ENCODE measurements at places on chromosomes 6 and 20. TPM values are rescaled to one million over a fixed set of nuclear protein-coding genes. Genes with fewer than 3 reads are reported as not detected.

Gene THEMIS
- total RNA-seq = 1.1 TPM

- no peaks in the 10 kb centered on the region for H3K27me3 ChIP-seq
- no peaks in the 10 kb centered on the region for H3K4me1 ChIP-seq
- no peaks in the 10 kb centered on the region for H3K36me3 ChIP-seq
- no peak overlapping the region for H3K27ac ChIP-seq
- DNase-seq = no peak
- H3K4me3 ChIP-seq = no peak overlapping the region
Observed at GRCh38 chr20:62665826-62666735, 23.8 kb downstream of the SLCO4A1 start.

DNA sequence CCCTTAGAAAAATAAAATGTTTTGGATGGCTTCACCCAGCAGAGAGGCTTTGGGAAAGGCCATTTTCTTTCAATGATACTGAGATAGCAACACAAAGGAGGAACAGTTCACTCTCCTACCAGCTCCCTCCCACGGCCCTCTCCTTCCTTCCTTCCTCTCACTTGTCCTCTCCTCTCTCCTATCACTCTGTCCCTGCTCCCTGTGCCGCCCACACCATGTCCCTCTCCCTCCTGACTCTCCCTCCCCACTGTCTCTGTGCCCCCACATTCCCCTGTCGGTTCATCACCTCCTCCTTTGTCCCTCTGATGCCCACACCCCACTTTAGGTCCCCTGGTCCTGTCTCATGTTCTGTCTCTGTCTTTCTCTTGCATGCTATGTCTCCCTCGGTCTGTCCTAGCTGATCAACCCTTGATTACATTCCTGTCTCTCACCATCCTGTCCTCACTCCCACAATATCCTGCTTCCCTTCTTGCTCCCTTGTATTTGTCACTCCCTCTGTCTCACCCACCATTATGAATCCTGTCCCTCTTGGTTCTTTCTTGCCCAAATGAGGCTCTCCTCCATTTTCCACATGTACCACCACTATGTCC, 30.1 kb downstream of the ELMO2 start:
- no peaks in the 10 kb centered on the region for H3K4me1 ChIP-seq
- no peak overlapping the region for H3K4me3 ChIP-seq

Gene BPIFA1
- not detected for total RNA-seq

Gene ZNF311
- total RNA-seq = 0.41 TPM

DNA sequence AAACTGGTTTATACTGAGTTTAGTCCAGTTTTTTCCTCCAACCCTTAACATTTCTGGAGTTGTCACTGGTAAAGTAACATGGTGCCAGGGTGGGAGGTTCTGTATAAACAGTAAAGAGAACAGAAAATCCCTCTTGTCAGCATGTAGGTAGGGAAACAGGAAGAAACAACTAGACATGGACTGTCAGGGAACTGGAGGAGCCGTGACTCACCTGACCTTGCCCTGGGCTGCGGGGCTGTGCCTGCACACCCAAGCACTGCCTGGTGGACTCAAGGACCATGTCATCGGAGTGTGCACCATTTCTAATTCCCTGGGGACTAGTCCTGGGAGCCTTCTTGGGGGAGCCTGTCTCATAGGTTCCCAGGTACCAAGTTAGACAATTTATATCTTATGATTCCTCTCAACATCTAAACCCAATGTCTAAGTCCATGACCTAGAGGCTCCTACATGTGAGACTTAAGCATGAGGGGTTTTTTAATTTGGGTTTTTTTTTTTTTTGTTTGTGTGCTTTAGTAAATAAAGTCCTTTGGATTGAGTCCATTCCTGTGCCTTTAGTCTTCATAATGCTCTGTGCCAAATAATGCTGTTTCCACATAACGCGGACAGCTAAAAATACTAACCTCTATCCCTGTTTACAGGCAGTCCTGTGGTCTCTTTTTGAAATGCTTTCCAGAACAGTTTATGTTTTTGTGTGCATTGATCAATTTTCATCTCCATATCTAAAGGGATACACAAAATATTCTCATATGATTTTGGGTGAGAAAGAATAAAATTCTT, 136.9 kb upstream of the SUPT3H start:
- no peak overlapping the region for H3K27ac ChIP-seq
- peak; percentile 68 for DNase-seq
- H3K27me3 ChIP-seq = no peaks in the 10 kb centered on the region
- no peaks in the 10 kb centered on the region for H3K4me1 ChIP-seq
- H3K36me3 ChIP-seq = no peaks in the 10 kb centered on the region
- H3K4me3 ChIP-seq = no peak overlapping the region

Gene PAK1IP1
- 9.2 TPM for total RNA-seq

- no peak for DNase-seq
- H3K36me3 ChIP-seq = no peaks in the 10 kb centered on the region
- peaks cover 4% of the 10 kb centered on the region for H3K4me1 ChIP-seq
- H3K4me3 ChIP-seq = peak within 1 kb of the TSS; percentile 76
- H3K27ac ChIP-seq = peak within 1 kb of the TSS; percentile 57
Observed at GRCh38 chr20:32585011-32585585, at the start of gene NOL4L. TSS of gene NOL4L (minus strand) at chr20:32585333. CDS start at chr20:32584890, 443 bp downstream.

DNA sequence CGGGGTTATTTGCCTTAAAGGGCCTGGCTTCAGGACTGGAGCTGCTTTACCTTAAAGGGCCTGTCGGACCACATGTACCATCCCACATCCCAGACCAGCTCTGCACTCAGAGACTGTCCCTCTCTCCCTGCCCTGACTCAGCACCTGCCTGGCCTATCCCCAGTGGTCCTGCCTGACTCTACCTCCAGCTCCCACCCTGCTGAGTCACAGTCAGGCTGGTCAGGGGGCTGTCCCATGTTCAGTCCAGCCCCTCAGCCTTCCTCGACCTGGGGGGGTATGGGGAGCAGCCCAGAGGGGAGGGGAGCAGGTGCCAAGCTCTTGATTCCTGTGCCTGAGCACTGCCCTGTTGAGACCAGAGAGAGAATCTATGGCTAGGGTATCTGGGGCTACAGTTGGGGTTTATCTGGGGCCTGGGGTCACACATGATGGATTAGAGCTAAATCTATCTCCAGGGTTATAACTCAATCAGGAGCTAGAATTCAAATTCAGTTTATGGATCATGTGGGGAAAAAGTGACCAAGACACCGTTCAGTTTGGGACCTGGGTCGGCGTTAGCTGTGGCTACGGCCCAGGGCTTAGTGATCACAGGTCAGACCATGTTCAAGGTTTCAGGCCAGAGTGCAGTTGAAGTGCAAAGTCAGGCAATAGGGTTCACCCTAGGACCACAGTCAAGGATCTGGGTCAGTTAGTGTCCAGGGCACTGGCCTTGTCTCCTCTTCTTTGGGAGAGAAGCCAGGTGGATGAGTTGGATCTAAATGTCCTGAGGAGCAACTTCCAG, 9.4 kb upstream of the TRIB3 start:
- no peak for DNase-seq
- H3K36me3 ChIP-seq = no peaks in the 10 kb centered on the region
- H3K4me1 ChIP-seq = peaks cover 14% of the 10 kb centered on the region
- H3K27ac ChIP-seq = peak overlapping the region; percentile 31
- H3K4me3 ChIP-seq = no peak overlapping the region
- no peaks in the 10 kb centered on the region for H3K27me3 ChIP-seq

DNA sequence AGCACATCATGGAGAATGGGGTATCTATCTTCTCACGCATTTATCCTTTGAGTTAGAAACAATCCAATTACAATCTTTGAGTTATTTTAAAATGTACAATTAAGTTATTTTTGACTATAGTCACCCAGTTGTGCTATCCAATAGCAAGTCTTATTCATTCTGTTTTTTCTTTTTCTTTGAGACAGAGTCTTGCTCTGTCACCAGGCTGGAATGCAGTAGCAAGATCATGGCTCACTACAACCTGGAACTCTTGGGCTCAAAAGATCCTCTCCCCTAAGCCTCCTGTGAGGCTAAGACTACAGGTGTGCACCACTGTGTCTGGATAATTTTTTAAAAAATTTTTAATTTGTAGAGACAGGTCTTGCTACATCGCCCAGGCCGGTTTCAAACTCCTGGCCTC, 201.5 kb upstream of the ZNF217 start:
- DNase-seq = no peak
- no peaks in the 10 kb centered on the region for H3K36me3 ChIP-seq
- no peak overlapping the region for H3K4me3 ChIP-seq
- H3K27ac ChIP-seq = no peak overlapping the region
- H3K4me1 ChIP-seq = no peaks in the 10 kb centered on the region

GRCh38 chr6:161188547-161189465, 85.1 kb downstream of the AGPAT4 start:
- no peaks in the 10 kb centered on the region for H3K36me3 ChIP-seq
- H3K4me3 ChIP-seq = no peak overlapping the region
- no peak overlapping the region for H3K27ac ChIP-seq
- H3K4me1 ChIP-seq = no peaks in the 10 kb centered on the region
- no peak for DNase-seq

DNA sequence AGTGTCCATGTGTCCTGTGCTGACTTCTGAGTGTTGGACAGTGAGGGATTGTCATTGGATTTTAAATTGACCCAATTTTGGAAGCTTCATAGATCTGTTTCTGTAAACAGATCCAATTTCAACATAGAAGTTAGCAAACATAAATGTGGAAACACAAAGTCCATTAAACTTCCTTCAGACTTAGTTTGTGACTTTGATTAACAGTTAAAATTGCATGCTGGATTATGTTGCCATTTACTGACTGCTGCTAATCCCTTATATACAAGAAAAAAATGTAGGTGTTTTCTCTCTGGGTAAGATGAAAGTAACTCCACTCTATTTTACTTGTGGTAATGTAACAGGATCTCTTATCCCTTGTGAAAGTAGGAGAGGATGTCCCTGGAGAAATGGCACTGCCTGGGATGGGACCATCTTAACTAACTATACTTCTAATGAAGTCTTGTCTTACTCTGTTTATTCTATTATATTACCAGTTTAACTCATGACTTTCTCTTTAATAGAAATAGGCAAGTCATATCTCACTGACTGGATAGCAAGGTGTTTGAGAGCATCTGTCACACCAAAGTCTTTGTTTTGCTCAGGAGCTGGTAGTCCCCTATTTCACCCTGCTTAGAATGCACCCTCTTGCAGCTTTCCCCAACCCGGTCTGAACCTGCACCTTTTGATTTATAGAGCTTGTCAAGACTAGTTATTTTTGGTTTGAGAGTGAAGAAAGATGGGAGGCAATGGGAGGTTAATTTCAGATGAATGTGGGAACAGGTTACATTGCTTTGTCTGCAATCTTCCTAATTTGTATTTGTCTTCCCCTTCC, 7.2 kb downstream of the TPX2 start:
- DNase-seq = no peak
- no peaks in the 10 kb centered on the region for H3K27me3 ChIP-seq
- H3K27ac ChIP-seq = no peak overlapping the region
- no peaks in the 10 kb centered on the region for H3K36me3 ChIP-seq
- no peaks in the 10 kb centered on the region for H3K4me1 ChIP-seq

DNA sequence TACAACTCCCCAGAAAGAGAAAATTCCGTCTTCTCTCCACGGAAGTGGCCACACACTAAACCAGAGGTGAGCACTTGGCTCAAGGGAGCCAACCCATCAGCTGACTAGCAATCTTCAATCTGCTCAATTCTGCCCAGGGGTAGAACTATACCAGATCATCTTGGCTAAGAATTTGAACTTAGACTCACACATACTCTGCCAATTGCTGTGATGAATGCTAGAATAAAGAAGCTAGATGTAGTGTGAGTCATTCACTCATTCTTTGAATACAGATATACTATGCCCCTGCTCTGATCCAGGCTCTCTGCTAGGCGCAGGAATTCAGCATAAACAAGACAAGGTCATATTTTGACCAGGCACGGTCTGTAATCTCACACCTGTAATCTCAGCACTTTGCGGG, 147.9 kb upstream of the SHLD1 start:
- no peaks in the 10 kb centered on the region for H3K27me3 ChIP-seq
- DNase-seq = no peak
- H3K27ac ChIP-seq = no peak overlapping the region
- H3K4me1 ChIP-seq = peaks cover 33% of the 10 kb centered on the region
- H3K4me3 ChIP-seq = no peak overlapping the region

Gene SAMD10
- total RNA-seq = 2.5 TPM

GRCh38 chr6:30888816-30889495, 4.6 kb downstream of the DDR1 start:
- H3K4me1 ChIP-seq = peaks cover 28% of the 10 kb centered on the region
- H3K36me3 ChIP-seq = no peaks in the 10 kb centered on the region
- no peak overlapping the region for H3K27ac ChIP-seq
- no peak for DNase-seq

DNA sequence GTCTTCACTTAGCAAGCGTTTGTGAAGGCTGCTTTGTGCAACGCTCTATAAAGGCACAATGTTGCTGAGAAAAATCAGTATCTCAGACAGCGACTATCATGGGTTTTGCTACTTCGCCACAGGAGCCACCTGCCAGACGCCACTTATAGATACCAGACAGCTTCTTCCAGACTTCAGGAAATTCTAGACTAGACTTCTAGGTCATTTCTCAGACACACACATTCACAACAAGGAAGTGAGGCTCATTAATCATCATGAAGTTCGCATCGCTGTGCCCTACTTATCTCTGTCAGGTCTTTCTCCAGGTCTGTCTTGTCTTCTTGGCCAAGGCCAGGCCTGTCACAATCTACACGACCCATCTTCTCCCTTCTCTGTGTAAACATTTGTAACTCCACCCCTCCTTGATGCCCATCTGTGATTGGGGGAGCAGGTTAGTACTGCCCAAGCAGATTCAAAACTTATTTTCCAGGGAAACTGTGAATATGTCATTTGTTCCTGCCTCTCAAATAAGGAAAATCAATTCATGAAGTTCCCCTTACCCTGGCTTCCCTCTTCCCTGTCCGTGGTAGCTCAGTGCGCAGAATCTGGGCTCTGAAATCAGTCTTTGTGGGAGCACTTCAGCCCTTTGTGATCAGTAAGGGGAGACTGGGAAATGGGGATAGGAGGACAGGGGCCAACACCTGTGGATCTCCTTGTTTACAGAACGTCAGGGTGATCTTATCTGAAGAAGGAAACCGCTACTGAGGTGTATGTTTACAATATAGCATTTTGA, 115.5 kb downstream of the TNFAIP3 start:
- H3K27ac ChIP-seq = no peak overlapping the region
- no peaks in the 10 kb centered on the region for H3K27me3 ChIP-seq
- H3K36me3 ChIP-seq = no peaks in the 10 kb centered on the region
- DNase-seq = no peak
- peaks cover 6% of the 10 kb centered on the region for H3K4me1 ChIP-seq
- no peak overlapping the region for H3K4me3 ChIP-seq

DNA sequence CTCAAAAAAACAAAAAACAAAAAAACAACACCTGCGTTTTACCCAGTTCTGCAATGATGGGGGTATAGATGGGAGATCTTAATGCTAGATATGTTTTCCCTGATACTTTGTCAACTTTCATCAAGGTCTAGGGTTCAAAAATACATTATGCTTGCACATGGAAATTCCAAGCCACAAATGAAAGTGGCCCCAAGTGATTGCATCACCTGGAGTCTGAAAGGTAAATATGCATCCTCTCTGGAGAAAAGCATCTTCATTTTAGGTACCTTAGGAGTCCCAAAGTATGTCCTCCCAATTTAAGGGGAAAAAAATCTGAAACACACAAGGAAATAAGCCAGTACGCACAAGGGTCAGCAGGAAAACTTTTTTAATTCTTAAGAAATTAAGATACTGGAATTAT, 12.6 kb upstream of the ZC3H12D start:
- DNase-seq = no peak
- no peaks in the 10 kb centered on the region for H3K27me3 ChIP-seq
- no peaks in the 10 kb centered on the region for H3K36me3 ChIP-seq
- no peak overlapping the region for H3K4me3 ChIP-seq

Gene TP53TG5
- total RNA-seq = 0.78 TPM

GRCh38 chr6:69894578-69895347, 28.4 kb downstream of the COL19A1 start:
- no peak overlapping the region for H3K4me3 ChIP-seq
- no peaks in the 10 kb centered on the region for H3K27me3 ChIP-seq
- DNase-seq = no peak
- no peaks in the 10 kb centered on the region for H3K4me1 ChIP-seq
- H3K36me3 ChIP-seq = no peaks in the 10 kb centered on the region

Gene SEC23B
- total RNA-seq = 75.2 TPM

- H3K4me1 ChIP-seq = no peaks in the 10 kb centered on the region
- no peaks in the 10 kb centered on the region for H3K27me3 ChIP-seq
Observed at GRCh38 chr6:123306334-123306733, 310.3 kb downstream of the CLVS2 start.

All from adrenal gland (tissue), 19 donors.